Activated CD4-positive, alpha-beta T cell treated with anti-CD3 and anti-CD28 coated beads, Interleukin-2, amount 50 U/mL, for 48 hours (primary cell): ENCODE measurements at places on chromosomes 12 and 14.

GRCh38 chr12:55729819-55730818 lies 1.3 kb upstream of the CD63 start:
- DNase-seq = peak; percentile 35

- DNase-seq = no peak
Observed at GRCh38 chr12:124938108-124938507, 23.7 kb upstream of the UBC start.

GRCh38 chr12:119239040-119239439 lies 60.3 kb downstream of the HSPB8 start:
- no peak for DNase-seq

- DNase-seq = no peak
Observed at GRCh38 chr14:33406766-33407165, 468.1 kb downstream of the NPAS3 start.

- DNase-seq = no peak
Observed at GRCh38 chr12:114823724-114824123, 139.7 kb upstream of the TBX3 start.

GRCh38 chr12:52836042-52836466 lies 1.9 kb upstream of the KRT79 start:
- peak; percentile 57 for DNase-seq

GRCh38 chr12:71439613-71440344 lies at the start of gene LGR5:
Gene LGR5, plus strand, starts transcription at chr12:71439798. Its CDS starts 283 bp downstream, at chr12:71440081.
- DNase-seq = peak; percentile 11

DNA sequence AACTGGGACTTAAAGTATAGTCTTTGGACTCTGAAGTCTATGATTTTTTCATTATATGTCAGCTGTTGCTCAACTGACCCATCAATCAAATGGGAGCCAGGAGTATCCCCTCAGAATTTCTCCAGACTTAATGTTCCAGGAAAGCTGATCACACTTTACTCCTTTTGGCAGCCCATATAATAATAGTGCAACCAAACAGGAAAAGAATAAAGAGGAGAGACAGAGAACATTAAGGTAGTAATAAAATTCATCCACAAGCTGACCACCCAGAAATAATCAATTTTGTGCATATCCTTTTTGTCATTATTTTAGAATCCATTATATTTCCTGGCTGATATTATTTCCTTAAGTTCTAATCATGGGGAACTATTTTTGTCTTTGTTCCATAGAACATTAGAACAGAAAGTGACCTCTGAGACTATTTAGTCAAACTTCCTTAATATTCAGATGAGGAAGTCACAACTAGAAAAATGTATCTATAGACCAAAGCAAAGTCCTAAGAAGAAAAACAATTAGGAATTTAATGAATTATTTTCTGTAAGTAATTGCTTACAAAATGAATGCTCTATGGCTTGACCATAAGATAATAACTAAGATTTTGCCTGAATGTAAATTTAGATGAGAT lies 238.1 kb upstream of the SEL1L start:
- no peak for DNase-seq

DNA sequence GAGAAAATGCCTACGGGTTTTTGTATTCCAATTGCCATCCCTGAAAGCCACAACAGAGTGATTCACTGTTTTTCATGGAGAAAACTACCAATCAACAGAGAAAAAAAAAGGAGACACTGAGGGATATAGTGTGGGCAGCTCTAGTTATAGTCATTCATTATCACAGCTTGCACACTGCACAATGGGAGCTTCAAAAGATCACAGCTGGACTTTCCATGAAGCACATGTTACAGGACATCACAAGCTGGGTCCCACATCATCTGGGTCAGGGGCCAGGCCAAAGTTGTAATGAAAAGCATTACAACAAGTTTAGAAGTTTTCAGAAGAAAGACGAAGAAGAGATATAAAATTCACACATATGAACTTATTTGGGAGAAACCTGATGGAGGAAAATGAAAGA lies 41.5 kb downstream of the RERG start:
- DNase-seq = no peak

GRCh38 chr14:47044841-47045240 lies 393.3 kb upstream of the RPL10L start:
- no peak for DNase-seq
